ENCODE measurements at places on chromosomes 5 and 9.
A peak's percentile ranks its signal among the peaks of the same experiment; 100 is the strongest.

DNA sequence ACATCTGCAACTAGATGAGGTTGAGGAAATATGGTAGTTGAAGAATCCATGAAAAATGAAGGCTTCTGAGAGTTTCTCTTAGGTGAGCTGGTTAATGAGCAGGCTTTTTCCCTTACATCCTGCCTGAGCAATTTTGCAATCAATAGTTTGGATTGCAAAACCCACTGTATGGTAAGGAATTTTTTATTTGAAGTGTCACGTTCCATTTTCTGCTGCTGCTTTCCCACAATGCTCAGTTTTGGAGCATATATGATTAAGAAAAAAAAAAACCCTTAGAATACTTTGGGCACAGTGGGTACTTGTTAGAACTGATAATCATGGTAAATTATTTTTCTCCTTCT is 144.2 kb downstream of the PCSK1 start:
- DNase-seq = no peak

DNA sequence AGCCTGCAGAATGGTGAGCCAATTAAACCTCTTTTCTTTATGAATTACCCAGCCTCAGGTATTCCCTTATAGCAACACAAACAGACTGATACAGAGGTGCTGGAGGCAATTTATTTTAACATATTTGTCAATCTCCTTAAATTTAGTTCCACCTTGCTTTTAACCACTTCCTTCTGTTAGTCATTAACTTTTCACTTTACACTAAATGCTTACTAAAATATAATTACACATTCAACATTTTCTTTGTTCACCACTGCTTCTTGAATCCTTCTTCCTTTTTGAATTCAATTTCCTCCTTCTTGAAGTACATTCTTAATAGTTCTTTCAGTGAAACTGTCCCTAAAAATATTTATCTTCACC is 39.4 kb downstream of the LYRM7 start:
- DNase-seq = no peak

DNA sequence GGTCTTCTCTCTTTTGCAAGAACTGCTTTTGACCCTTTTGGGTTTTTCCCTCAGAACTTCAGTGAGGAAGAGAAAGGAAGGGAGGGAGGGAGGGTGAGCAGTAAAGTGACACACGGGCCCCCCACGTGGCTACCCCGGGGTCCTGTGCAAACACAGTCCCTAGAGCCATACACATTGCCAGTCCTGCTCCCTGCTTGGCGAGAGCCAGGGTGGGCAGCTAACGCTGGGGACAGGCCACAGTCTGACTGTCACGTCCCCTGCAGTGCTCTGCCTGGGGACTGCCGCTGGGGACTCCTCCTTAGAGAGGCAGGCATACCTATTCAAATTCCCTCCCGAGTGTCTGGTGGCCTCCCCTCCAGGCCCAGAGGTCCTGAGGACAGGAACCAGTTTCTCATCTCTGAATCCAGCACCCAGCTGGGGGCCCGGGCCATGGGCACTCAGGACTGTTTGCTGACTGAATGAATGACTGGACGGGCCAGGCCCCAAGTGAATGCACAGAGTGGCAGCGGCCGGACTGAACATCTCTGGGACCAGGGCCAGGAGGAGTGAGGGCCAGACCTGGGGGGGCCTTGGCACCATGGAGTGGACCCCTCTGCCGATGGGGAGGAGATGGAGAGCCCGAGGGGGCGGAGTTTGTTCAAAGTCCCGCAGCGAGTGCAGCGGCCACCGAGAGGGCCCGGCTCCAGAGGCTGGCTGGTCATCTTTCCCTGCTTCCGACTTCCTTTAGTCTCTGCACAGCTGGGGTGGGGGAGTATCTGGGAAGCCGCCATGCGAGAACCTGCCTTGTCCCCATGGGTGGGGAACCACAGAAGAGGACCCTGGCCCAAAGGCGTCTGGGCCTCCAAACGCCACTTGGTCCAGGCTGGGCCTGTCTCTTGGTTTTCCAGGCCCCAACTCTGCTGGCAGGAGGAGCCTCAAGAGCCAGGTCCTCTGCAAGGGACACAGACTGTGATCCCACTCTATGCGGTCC is 5.8 kb downstream of the CCDC187 start:
- DNase-seq = no peak

DNA sequence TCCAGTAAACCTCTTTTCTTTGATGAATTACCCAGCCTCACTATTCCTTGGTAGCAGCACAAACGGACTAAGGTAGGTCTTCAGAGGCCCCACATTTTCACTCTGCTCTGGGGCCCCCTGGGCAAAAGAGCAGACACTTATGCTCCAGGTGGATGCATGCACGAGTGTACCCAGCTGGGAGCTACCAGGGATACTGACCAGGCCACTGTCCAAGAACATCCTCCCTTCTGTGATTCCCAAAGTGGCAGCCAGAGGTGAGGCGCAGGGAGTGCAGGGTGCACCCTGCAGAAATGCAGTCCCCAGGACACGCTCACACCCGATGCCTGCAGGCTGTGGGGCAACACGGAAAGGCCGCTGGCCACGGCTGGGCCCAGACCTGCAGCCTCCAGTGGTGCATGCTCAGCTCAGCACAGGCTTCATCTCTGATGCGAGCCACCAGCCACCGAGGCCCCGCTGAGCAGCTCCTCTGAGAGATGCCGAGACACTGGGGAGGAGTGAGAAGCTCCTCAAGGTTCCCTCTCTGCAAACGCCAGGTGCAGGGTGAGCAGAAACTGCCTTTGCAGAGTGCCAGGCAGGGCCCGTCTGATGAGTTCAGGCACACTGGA is 48.1 kb upstream of the OLFM1 start:
- DNase-seq = no peak

GRCh38 chr5:177493795-177494345 is 3.5 kb downstream of the PDLIM7 start:
- no peak for DNase-seq

DNA sequence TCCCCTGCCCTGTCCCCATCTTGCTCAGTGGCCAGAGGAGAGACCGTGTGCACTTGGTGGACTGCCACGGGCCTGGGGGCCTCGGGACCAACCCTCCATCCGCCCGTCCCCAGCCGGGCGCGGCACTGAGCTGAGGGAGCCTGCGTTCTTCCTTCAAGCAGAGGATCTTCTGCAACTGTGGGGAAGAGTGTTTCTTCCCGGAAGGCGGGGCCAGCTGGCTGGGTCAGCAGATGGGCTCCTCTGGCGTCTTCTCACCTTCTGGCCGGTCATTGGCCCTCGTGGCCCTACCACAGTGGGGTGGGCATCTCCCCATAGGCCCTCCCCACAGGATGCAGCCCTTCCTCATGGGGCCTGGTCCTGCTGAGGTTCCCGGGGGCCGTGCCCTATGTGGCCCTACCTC is 17.4 kb downstream of the RXRA start:
- DNase-seq = no peak

DNA sequence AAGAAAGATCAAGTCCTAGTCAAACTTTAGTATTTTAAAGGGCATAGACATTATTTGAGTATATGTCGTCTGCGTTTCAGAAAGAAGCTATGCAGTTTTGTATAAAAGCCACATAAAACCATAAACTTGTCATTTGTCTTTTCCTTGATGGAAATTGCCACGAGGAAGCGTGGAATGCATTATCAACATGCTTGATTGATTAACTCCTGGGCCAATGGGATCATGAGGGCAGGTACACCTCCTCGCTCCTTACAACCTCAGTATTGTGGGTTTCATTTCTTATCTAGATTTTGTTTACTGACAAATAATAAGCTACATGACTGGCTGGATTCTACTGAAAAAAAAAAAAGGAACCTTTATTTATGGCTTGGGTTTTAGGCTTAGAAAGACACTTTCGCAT is 122.5 kb upstream of the RFX3 start:
- no peak for DNase-seq

GRCh38 chr5:133750856-133751255 is 138.5 kb upstream of the FSTL4 start:
- no peak for DNase-seq

GRCh38 chr9:110782701-110783100 is 114.1 kb downstream of the MUSK start:
- no peak for DNase-seq

DNA sequence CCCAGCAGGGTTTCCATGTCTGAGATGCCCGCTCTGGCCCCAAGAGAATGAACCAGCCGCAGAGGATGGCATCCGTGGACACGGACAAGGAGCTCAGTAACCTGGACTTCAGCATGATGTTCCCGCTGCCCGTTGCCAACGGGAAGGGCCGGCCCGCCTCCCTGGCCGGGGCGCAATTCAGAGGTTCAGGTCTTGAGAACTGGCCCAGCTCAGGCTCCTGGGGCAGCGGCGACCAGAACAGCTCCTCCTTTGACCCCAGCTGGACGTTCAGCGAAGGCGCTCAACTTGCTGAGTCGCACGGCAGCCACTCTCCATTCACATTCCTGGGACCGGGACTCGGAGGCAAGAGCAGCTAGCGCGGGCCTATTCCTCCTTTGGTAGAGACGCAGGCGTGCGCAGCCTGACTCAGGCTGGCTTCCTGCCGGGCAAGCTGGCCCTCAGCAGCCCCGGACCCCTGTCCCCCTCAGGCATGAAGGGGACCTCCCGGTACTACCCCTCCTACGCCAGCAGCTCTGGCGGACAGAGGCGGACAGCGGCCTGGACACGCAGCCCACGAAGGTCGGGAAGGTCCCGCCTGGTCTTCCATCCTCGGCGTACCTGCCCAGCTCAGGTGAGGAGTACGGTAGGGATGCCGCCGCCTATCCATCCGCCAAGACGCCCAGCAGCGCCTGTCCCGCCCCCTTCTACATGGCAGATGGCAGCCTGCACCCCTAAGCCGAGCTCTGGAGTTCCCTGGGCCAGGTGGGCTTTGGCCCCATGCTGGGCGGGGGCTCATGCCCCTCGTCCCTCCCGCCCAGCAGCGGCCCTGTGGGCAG is 74.4 kb downstream of the INSL6 start:
- DNase-seq = peak; percentile 56

DNA sequence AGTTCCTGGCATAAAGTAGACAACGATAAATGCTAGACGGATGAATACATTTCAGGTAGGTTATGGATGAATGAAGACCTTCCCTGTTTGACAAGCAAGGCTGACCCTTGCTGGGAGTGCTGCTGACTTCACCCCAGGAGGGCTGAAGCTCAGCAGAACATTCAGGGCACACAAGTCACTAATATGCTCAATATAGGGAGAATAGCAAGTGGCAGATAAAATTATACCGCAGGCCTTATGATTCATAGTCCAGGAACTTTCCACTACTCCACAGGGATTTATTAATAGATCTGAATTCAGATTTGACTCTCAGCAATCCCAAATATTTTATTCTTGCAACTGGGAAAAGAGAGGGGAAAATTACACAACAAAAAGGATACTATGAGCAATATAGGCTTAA is 38.2 kb upstream of the GRAMD2B start:
- no peak for DNase-seq

GRCh38 chr5:38347040-38347763 is 88.8 kb downstream of the EGFLAM start:
- DNase-seq = no peak

DNA sequence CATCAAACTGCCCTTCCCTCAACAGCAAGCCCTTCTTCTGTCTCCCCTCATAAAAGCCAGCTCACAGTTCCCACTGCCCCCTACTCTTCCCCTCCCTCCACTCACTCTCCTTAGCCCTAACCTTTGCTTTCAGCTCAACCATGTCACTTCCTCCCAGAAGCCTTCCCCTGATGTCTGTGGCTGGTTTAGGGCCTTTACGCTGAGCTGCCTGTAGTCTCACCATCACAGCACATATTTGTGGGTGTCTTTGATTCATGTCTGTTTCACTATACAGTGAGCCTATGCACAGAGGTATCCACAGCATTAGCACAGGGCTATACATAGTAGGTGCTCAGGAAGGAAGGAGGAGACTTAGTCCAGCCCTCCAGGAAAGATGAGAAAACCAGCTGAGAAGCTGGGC is 34.7 kb downstream of the C9orf50 start:
- DNase-seq = no peak

- peak; percentile 77 for DNase-seq
Observed at GRCh38 chr9:131393622-131394463, at the start of gene PRRC2B. PRRC2B (plus strand) TSS chr9:131394086; CDS start chr9:131430145, 36,059 bp downstream.

DNA sequence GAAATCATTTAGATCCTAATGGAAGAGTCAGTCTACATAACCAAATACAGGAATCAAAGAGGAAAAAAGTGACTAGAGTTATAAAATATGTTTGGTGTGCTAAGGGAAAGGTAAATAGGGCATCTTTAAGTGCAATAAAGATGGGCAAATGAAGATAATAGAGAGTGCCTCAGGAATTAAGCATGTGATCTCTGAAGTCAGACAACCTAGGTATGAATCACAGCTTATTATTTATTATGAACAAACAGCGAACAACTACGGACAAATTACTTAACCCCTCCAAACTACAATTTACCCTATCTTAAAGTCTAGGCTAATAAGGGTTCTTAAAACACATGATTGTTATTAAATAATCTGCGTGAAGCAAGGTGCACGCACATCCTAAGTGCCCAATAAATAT is 910.2 kb upstream of the DMAC1 start:
- no peak for DNase-seq

GRCh38 chr9:97984188-97985057 is 1.3 kb downstream of the ANP32B start:
- peak; percentile 71 for DNase-seq

DNA sequence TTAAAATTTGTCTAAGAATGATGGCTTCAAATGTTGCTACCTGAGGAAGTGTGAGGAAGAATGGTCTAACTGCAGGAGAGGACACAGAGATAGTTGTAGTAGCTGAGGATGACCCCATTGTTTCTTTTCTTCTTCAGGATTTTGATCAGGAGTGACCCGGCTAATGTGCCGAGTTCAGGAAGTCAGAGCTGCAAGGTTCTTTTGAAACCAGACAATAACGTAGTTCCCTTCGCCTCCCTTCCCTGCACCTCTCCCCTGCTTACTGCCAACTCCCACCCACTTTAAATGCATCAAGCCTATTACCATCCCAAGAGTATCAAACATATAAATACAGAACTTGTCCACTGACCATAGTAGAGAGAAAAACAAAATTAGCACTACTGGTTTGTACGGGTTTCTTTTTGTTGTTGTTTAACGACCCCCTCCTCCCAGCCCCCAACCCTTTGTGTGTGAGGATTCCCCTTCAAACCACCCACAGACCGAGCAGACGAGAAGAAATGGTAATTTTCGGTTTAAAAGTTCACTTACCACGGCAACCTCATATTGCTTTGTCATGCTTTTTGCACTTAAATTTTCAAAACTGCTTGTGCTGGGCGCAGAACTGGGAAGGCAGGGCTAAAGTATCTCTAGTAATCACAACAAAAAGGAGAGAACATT is 23.5 kb upstream of the ELAVL2 start:
- DNase-seq = no peak

GRCh38 chr9:134661299-134661698 is 19.7 kb downstream of the COL5A1 start:
- DNase-seq = no peak

- DNase-seq = peak; percentile 67
Observed at GRCh38 chr5:19987612-19988361, at the start of gene CDH18. CDH18 (minus strand) TSS chr5:19988200; CDS start chr5:19838986, 149,214 bp downstream.

DNA sequence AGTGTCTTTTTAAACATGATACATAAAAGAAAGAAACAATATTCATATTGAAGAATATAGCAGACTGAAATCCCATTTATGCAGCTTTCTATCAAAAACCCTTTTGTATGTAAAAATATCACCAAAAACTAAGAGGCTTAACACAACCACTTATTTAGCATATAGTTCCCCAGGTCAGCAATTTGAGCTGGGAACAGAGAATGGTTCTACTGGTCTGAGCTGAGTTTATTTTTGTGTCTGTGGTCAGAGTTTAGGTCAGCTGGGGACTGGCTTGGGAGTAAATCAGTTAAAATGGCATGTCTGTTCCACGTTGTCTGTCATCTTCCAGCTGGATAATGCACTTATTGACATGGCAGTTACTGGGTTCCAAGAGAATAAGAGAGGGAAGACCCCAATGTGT is 165.0 kb downstream of the TMEM232 start:
- no peak for DNase-seq

- no peak for DNase-seq
Observed at GRCh38 chr5:13408616-13409015, 535.9 kb downstream of the DNAH5 start.
